ENCODE measurements at places on chromosomes 2 and 18. TPM values are rescaled to one million over a fixed set of nuclear protein-coding genes. Genes with fewer than 3 reads are reported as not detected.

Gene C2orf15
- polyA plus RNA-seq, result 12.7 TPM

Gene MTLN
- polyA plus RNA-seq, result 23.2 TPM

Gene MYO5B
- 33.4 TPM for polyA plus RNA-seq

Gene STPG4
- polyA plus RNA-seq, result not detected

Gene GREB1L
- 2.5 TPM for polyA plus RNA-seq

Gene HOXD1
- 11.7 TPM for polyA plus RNA-seq

Gene ARHGAP28
- 66.6 TPM for polyA plus RNA-seq

Gene AOX1
- 2.4 TPM for polyA plus RNA-seq

Gene CYP27C1
- polyA plus RNA-seq, result 7.0 TPM

Gene CRYGC
- not detected for polyA plus RNA-seq

DNA sequence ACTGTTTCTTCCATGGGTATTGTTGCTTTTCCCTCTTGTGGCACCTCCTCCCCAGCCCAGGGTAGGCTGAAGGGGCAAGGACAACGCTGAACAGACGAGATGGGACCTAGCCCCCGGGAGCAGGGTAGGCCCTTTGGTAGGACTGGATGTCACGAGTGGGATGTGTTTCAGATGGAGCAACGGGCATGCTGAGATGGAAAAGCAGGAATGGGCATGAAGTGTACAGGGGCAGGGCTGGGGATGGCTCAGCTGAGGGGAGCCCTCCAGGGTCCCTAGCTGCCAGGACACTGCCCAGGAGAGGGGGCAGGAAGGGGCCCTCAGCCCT lies 33.4 kb downstream of the ARHGEF4 start:
- no peak for DNase-seq

DNA sequence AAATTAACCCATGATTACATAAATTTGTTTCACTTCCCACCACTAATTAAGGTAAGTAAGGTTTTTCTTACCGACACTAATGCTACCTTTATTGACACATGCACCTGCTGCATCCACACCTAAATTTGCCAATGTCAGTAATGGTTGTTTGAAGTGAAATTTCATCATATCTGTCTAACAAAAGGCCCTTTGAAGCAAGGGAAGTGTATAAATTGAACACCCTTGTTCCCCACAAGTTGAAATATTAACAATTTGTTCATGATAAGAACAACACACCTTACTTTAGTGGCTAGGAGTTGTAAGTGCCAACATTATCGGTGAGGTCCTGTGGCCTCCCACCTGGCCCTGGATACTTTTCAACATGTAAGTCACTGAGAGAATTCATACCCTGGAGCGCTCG lies 116.3 kb upstream of the CDCA7 start:
- DNase-seq, result no peak

DNA sequence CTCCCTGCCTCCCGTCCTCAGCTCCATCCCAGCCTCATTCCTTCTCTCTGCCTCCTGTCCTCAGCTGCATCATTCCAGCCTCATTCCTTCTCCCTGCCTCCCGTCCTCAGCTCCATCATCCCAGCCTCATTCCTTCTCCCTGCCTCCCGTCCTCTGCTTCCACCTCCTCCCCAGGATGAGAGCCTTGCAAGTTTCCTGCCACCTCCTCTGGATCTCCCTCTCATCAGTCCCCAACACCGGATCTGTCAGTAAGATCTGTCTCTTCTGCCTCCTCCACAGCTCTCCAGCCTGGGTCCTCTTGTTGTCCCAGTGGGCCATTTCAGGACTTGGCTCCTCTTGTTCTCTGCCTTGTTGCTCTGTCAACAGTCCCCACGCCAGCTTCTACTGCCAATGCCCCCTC lies 130.9 kb downstream of the NDUFA10 start:
- DNase-seq, result no peak

GRCh38 chr2:239534581-239535412 lies 134.0 kb upstream of the HDAC4 start:
- DNase-seq, result no peak

DNA sequence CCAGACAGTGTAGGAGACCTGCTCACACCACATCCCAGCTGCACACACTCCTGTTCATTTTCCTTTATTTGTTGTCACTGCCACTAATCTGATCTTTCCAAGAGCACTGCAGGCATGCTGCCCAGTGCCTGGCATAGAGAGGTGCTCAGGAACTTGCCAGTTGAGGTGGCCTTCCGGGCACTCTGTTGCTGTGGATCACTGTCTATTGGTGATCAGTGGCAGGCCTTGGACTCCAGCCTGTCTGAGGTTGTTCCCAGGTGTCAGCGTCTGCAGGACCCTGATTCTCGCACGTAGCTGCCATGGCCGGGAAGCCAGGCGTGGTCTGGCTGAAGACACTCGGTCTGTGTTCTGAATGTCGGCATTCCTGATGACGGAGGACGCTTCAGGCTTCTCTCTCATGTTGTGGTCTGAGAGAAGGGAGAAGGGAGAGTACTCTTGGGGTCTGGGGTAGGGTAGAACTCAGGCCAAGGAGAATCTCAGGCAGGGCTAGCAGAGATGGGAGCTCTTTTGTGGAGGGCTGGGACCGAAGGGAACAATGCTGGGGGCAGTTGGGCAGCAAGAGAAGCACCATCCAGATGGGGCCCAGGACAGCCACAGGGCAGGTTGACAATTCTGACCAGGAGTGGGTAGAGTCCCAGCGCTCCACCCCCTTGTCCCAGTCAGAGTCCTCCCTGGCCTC lies 240.9 kb downstream of the MYCN start:
- no peak for DNase-seq

- no peak for DNase-seq
These were observed 106.5 kb downstream of the EVA1A start for GRCh38 chr2:75454241-75454620.

DNA sequence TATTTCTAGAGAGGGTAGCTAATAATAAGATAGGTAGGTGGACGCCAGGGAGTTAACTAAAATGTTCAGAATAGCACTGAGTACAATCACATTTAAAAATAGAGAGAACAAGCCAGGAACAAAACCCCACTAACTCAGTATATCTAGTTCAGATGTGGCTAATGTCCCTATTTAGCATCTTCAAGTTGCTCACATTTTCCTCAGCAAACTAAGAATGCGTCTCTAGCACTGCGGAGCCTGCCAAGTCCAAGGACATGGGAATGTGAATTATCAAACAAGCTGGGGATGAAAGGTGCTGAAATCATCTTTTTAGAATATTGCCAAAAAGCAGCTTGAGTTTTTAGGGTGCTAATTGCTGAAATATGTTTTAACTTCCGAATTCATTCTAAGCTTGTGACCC lies 398.5 kb upstream of the FIGN start:
- DNase-seq, result no peak

DNA sequence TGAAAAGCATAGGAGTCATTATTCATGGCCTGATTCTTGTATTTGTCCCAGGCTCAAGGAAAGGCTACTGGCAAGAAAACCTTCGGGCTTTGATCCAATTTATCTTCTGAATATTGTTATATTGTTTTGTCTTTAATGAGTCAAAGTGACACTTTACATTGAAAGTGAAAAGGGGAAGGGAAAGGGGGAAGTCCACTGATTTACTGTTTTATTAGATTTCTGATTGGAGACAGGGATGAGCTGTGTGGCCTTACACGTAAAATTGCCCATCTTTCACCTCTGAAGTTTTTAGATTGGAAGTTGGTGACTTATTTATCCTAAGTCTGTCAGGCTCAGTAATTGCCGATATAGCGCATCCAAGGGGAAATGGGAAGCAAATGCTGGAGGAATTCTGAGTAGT lies 843.8 kb upstream of the LRRTM1 start:
- DNase-seq, result no peak

- DNase-seq, result no peak
These were observed 111.6 kb upstream of the HAAO start for GRCh38 chr2:42903821-42904575.

DNA sequence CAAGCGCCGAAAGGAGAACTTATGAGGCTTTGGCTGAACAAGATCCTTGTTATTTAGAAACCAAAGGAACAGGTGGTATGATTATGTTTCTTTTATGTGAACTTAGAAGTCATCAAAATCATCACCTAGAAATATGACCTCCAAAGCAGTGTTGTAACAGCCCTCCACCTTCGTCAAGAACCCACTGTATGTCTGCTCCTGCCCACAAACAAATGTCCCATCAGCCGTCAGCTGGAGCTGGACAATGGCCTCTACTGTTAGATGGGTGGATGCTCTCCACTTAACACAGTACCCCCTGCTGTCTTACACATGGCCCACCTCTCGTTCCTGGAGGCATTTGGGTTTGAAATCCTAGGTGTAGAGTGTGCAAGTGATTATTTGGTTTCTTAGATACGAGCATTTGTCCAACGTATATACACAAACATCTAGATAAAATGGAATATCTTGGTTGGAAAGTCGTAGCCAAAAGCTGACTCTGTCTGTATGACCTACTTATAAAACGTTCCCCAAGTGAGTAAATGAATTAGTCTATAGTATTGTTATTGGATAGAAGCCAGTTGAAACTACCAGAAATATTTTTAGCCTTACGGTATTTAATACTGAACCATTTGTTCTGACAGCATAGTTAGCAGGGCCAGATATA lies 113.0 kb downstream of the CRIM1 start:
- DNase-seq, result no peak

DNA sequence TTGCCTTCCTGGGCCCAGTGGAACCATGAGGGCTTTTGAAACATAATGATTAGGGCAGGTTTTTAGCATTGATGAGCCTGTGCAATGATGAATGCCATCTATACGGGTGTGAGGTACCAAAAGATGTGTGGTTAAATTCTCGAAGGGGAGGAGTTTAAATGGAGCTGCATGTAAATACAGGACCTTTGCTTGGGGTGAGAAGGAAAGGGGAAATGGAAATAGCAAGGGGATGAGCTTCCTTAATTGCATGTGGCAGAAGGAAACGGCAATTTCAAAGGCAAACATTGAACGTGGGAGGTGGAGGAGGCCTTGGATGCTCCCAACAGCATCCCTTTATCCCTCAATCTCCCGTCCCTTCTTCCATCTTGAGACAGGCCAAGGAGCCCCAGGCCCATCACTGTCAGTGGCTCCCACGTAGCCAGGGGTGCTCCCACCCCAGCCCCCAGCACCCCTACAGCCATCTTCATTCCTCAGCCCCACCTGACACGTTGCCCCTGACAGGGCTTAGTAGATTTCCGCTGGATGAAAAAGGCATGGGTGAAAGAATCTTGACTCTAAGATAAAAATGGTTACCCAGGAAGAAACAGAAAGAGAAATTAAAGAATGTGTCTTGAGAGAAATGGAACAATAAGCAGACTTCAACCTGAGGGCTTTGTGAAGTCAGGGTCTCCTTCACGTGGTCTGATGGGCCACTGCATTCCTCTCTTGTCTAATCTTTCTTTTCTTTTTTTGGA lies 32.5 kb downstream of the INPP5D start:
- DNase-seq, result no peak

DNA sequence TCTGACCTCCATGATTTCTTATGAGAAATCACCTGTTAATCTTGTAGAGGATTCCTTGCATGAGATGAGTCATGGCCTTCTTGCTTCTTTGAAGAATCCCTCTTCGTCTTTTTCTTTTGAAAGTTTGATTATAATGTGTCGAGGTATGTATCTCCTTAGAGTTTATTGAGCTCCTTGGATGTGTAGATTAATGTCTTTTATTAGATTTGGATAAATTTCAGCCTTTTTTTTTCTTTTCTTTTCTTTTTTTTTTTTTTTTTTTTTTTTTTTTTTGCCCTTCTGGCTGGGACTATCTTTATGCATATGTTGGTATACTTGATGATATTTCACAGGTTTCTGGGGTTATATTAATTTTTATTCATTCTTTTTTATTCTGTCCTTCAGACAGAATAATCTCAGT lies 72.3 kb upstream of the ITGA4 start:
- no peak for DNase-seq

GRCh38 chr2:184598316-184599053 lies at the start of gene ZNF804A:
Gene ZNF804A, plus strand, starts transcription at chr2:184598529. Its CDS starts 431 bp downstream, at chr2:184598960.
- no peak for DNase-seq
